ENCODE measurements at places on chromosomes 2 and 18.

GRCh38 chr2:235727174-235727573 lies 233.3 kb downstream of the AGAP1 start:
- no peak for DNase-seq

DNA sequence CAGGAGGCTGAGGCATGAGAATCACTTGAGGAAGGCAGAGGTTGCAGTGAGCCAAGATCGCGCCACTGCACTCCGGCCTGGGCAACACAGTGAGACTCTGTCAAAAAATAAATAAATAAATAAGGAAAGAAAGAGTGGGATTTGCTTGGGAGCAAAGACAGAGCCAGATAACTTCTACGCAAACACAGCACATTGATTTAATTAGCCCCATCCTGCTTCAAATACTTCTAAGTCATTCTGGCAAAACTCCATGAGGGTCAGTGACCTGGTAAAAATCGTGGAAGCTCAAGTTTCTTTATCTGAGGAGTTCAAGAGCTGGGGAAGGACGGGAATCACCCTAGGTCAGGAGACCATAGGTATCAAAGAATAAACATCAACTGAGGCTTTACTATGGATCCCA lies 70.6 kb upstream of the TCF7L1 start:
- DNase-seq: no peak

- no peak for DNase-seq
Observed at GRCh38 chr2:3423492-3424170, 44.1 kb downstream of the TRAPPC12 start.

DNA sequence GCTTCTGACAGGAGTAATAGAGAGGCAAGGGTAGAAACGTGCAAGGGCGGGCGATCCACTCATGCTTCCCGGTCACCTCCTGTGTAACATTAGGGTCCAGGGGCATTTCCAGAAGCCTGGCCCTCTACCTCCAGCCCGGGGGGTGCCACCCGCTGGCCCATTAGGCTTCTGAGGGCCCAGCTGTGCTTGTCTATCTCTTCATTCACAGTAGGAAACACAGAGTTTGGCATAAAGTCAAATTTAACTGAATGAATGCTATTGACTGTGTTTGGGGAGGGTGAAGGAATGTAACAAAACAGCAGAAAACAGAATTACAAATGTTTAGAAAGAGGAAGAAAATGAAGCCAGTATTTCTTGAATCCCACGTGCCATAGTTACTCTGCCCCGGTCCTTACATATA lies 112.4 kb upstream of the SLC66A3 start:
- no peak for DNase-seq

GRCh38 chr2:100548771-100549170 lies 14.0 kb upstream of the PDCL3 start:
- DNase-seq: no peak

DNA sequence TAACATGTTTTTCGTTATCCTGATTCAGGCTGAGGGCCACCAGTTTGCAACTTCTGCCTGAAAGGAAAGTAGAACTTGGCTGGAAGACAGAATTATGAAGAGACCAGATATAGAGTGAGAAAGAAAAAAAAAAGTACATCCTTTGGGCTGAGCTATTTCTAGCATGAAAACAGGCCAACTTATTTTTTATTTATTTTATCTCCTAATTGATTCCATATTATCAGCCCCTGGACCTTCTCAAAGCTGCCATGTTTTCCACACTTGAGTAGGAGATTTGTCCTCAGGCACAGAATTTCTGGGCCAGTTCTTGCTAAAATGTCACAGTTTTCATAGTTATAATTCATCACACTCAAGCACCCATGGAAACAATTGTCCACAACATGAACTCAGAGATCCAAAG lies 586.8 kb upstream of the CNTNAP5 start:
- no peak for DNase-seq

DNA sequence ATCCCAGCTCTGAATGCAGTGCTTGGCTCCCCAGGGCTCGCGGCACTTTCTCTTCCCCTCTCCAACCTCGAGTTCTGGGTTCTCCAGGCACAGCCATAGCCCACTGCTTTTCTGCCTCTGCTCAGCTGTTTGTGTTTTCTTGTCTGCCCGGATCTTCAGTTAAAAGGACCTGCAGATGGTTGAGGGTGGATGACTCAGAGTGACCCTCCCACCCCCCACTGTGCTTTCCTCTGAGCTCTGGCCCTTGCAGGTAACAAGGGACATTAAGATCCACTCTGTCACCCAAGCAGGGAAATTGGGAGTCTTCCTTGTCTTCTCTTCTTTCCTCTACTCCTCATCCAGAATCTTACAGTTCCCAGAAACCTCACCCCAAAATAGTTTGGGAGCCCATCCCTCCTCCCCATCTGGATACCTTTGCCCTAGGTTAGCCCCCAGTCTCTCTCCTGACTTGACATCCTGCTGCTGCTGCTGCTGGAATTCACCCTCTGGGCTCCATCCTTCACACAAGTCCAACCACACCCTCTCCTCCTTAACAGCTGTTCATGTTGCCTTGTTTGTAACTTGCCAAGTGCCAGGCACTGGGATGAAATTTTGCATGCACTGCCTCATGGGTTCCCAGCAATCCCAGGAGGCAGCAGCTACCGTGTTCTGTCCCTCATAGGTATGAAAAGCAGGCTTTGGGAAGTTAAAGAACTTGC lies 157.9 kb upstream of the TTC39C start:
- DNase-seq: no peak

- no peak for DNase-seq
Observed at GRCh38 chr2:38945372-38945771, 55.7 kb downstream of the ARHGEF33 start.

GRCh38 chr2:127256381-127256780 lies 36.3 kb upstream of the CYP27C1 start:
- no peak for DNase-seq

DNA sequence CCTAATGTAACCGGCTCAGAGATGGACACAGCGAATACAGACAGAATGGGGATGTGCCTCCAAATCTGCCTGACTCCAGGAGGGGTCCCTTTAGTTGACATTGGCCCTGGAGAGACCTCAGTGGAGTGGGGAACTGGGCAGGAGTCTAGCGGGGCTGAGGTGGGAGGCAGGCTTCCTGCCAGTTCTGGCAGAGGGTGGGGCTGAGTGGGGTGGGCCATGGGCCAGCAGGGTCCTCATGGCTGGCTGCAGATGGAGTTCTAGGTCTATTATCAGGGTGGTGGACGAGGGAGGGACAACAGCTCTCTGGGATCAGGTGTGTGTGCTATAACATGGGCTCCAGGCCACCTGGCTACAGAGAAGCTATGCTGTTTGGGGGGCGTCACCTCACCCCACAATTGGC lies 21.1 kb downstream of the PROC start:
- DNase-seq: no peak

DNA sequence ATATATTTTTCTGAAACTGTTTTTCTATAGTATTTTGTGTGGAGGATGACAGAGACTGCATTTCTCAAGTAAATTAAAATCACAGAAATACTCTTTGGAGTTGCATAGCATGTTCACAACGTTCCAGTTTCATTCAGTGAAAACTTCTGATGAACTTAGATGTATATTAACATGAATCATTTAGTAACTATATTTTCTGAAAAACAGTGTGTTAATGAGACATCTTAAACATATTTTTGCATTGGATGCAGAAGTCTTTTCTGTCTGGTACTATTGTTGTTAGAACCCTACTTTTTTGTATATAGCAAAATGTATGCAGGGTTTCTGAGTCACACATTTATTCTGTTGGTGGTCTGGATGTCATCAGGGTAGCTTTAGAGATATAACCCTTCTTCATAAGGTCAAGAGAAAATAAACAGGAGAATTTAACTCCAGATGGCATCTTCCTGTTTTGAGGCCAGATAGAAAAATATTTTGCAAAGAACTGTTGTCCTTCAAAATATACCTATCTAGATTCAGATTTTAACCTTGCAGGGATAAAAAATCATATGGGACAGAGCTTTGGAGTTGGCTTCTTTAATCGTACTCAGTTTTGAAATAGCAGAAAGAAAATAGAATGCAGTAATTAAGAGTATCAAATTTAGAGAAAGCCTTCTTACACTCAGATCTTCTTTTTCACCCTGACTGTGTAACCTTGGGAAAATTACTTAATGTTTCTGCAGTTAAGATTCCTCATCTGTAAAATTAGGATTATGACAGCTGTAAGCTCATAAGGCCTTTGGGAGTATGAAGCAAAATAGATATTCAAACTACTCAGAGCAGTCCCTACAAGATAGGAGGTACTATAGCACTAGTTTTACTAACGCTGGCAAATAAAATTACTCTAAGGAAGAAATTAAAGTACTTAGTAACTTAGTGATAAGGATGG lies 5.3 kb downstream of the COL3A1 start:
- no peak for DNase-seq

- peak; percentile 9 for DNase-seq
Observed at GRCh38 chr2:171723716-171724683, 36.7 kb downstream of the DYNC1I2 start.

DNA sequence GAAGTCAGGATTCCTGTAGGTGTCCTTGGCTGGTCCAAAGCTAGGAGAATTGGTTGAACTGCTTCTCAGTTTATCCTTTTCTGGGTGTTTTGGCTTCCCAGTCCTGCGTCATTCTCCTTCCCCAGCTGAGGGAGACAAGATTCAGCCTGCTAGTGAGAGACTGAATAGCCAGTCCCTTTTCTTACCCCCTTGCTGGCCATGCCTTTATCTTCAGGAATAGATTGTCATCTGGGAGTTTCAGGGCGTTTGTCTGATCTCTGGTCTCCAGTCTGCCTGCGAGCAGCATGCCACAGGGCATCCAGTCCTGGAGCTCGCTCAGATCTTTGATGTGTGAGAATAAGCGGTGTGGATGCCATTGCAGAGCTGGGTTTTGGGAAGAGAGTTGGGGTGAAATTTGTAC lies 5.8 kb downstream of the MYO1B start:
- DNase-seq: no peak

GRCh38 chr2:74080346-74080745 lies 67.4 kb downstream of the BOLA3 start:
- DNase-seq: no peak

DNA sequence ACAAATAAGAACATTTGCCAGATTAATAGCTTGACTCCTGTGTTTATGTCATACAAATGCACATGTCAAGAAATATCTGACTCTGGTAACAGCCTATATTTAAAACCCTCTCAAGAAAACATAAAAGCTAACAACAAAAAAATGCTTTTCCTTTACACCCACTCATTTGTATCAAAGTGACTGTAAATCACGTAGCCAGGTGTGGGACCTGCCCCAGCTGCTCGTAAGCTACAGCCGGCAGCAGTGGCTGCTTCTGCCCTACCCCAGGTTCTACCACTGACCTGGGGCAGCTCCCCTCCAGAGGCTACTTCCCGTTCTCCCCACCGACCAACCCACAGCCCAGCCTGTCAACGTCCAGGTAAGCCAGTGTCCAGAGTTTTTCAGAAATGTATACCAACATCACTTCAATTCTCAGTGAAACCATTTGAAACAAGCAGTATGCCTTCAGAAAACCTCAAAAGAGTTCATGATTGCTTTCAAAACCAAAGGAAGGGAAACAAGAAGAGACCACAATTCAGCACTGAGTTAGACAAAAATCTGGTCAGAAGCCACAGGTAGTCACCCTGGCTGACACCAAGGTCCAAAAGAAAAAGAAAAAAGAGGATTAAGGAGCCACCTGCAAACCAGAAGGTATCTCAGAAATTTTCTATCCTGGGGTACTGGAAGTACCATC lies 40.4 kb downstream of the KIDINS220 start:
- no peak for DNase-seq

- peak; percentile 47 for DNase-seq
Observed at GRCh38 chr2:134466141-134466540, 212.3 kb downstream of the MGAT5 start.

GRCh38 chr2:175854129-175854528 lies 147.9 kb downstream of the LNPK start:
- no peak for DNase-seq

DNA sequence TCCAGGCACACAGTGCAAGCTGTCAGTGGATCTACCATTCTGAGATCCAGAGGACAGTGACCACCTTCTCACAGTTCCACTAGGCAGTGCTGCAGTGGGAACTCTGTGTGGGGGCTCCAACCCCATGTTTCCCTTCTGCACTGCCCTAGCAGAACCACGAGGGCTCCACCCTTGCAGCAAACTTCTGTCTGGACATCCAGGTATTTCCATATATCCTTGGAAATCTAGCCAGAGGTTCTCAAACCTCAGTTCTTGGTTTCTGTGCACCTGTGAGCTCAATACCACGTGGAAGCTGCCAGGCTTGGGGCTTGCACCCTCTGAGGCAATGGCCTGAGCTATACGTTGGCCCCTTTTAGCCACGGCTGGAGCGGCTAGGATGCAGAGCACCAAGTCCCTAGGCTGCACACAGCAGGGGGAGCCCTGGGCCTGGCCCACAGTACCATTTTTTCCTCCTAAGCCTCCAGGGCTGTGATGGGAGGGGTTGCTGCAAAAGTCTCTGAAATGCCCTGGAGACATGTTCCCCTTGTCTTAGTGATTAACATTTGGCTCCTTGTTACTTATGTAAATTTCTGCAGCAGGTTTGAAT lies 77.5 kb downstream of the MAP4K3 start:
- no peak for DNase-seq

DNA sequence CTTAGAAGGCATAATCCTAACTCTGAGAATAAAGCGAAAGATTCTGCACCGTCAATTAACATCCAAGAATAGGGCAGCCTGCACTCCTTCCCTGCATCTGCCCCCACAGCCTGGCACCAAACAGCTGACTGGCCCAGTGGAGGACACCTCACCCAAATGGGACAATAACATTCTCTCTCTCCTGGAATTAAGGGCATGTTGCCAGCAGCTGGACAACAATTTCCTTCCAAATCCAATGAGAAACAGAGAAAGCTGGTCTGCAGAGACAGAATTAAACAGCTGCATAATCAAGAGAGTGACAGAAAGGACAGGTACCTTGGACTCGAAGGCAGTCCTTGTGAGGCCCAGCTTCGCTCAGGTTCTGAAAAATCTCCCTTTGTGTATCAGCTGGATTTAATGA lies 15.0 kb downstream of the COX7A2L start:
- no peak for DNase-seq

GRCh38 chr2:69767034-69767433 lies 25.1 kb downstream of the ANXA4 start:
- DNase-seq: no peak

DNA sequence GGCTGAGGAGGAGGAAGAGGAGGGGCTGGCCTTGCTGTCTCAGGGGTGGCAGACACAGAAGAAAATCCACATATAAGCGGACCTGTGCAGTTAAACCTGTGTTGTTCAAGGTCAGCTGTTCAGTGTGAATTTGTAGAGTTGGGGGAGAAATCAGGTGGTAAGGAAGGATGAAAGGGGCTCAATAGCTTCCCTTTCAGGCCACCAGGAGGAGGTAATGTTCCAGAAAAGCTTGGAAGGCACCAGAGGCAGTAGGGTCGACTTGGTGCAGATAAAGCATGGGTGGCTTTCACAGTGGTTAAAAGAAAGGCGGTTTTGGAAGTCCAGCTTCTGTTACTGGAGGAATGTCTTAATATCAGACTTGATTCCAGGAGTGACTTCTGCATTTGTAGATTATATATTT lies 167.4 kb downstream of the THSD7B start:
- DNase-seq: peak; percentile 48

- DNase-seq: peak; percentile 64
Observed at GRCh38 chr18:30945761-30946160, 96.8 kb downstream of the DSC3 start.

GRCh38 chr2:118049140-118049815 lies 35.4 kb upstream of the CCDC93 start:
- DNase-seq: no peak

Data from NCI-H526 treated with DMSO at 0.1 percent for 48 hours (cell line).